Putamen (tissue), 1 donor: ENCODE measurements at places on chromosomes 2 and 18.

- DNase-seq: no peak
Measured at GRCh38 chr2:60470340-60470739, 83.1 kb downstream of the BCL11A start.

DNA sequence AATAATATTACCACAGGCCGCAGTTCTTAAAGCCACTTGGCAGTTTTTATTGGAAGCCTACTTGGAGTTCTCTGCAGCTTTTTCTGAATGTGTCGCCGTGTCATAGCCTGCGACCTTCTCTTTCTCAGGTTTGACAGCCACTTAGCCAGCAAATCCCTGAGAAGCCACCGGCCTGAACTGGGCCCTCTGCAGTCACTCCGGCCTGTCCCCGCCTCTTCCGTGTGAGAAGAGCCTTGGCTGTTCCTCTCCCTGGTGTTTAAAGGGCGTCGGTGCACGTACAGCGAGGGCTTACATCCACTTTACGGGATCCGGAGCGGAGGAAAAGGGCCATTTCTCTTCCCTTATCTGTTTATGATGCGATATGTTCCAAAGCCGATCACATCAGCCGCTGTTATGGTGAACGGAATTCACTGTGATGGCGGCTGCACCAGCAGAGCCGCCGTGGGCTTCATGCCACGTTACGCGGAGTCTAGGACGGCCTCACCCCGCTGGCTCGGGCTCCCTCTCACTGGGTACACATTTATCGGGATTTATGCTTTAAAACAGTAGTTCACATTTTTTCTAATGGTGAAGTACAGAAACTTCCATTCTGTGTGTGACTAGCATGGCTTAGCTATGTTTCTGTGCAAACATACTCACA is 66.8 kb downstream of the GBX2 start:
- no peak for DNase-seq

DNA sequence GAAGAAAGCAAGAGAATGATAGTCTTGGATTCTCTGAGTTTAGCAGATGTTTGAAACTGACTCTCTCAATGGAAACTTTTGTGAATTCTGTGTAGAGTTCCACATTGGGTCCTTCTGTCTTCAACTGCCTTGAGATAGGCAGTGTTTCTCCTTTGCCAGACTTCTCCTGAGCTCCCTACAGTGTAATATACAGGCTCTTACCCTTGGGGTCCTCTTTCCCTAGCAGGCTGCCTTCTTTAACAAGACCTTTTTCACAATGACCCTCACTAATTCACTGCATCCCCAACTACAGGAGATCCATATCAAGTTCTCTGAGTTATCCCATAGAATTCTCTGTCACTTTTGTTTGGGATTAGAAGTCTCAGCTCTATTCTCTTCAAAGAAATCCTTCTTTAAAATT is 513.0 kb downstream of the XIRP2 start:
- DNase-seq: no peak

DNA sequence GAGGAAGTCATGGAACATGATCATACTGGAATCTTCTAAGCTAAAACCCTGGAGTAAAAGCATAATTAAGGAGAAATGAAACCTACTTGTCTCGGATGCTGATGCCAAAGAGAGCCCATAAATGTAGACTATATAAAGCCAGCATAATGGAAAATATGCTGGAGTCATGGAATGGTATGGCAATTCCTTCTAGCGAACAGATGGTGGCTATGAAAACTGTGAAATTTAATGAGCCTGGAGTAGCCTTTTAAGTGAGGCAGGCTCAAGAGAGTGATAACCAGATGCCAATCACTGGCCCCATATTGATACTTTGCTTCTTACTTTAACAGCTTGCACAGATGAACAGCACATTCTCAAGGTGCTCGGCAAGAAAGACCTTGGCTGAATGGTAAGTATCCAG is 206.3 kb downstream of the PID1 start:
- DNase-seq: no peak

- no peak for DNase-seq
Measured at GRCh38 chr2:149271575-149271974, 58.8 kb upstream of the LYPD6 start.
